ENCODE measurements at places on chromosomes 2 and 18.

DNA sequence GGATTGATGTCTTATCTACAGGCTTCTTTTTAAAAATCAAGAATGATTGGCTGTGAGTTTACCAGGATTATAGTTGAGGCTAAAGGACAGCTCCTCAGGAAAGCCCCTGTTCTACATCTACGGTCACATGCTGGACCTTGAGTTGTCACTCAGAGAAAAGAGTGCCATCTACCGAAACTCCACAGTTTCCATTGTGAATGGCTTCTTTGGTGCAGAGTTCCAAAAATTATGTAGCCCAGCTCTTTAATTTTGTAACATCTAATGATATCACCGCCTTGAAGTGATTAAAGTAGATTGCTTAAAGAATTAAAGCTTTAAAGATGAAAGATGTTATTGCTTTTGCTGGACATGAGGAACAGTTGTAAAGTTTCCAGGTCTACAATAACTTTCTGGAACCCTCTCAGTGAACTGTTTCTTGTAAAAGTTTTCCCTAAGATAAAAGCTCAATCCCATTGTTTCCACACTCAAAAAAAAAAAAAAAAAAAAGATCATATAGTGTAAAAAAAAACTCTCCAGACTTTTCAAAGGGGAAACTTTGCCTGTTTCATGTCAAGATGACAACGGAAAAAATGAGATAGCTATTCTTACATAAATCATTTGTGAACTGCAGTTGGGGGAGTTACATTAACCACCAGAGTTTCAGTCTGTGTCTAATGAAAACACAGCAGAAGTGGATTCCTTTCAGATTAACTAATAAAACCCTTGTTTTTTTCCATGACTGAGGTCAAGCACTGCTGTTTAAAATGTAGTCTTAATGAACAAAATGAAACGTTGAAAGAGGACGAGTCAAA lies 4.3 kb downstream of the COL3A1 start:
- peak; percentile 91 for DNase-seq

DNA sequence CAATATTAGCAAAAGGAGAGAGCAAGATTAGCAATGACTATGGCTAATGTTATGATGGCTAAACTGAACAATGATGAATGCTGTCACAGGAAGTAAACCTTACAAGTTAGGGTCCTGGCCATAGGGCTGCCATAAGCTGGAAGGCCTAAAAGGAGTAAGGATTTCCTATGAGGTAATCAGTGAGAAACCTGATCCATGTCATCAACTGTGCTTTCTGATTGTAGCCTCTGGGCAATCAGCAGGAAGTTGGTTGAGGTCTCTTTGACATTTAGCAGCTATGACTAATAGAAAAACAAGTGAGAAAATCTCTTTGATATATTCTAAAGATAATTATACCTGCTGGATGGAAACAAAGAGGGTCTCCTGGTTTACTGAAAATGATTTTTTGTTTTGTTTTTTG lies 193.0 kb downstream of the RAB3GAP1 start:
- DNase-seq: peak; percentile 11

- peak; percentile 34 for DNase-seq
These were observed 279.3 kb downstream of the CDH20 start for GRCh38 chr18:61612517-61612916.

GRCh38 chr18:37571266-37571665 lies 5.7 kb upstream of the CELF4 start:
- no peak for DNase-seq

- no peak for DNase-seq
These were observed 213.5 kb downstream of the FSIP2 start for GRCh38 chr2:185952100-185952499.

GRCh38 chr2:208097313-208097712 lies 27.0 kb downstream of the CRYGD start:
- no peak for DNase-seq

DNA sequence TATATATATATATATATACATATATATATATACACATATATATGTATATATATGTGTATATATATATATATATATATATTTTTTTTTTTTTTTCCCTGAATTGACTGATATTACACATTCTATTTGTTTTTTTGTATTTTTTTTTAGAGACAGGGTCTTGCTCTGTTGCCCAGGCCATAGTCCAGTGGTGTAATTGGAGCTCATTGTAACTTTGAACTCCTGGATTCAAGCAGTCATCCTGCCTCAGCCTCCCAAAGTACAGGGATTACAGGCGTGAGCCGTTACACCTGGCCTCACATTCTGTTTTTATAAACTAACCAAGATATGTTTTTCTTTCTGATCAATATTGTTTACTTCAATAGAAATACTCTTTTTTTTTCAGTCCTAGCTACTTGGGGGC lies 26.2 kb downstream of the NCAPH start:
- DNase-seq: no peak

- DNase-seq: no peak
These were observed 194.8 kb downstream of the LNPK start for GRCh38 chr2:175807031-175807873.

DNA sequence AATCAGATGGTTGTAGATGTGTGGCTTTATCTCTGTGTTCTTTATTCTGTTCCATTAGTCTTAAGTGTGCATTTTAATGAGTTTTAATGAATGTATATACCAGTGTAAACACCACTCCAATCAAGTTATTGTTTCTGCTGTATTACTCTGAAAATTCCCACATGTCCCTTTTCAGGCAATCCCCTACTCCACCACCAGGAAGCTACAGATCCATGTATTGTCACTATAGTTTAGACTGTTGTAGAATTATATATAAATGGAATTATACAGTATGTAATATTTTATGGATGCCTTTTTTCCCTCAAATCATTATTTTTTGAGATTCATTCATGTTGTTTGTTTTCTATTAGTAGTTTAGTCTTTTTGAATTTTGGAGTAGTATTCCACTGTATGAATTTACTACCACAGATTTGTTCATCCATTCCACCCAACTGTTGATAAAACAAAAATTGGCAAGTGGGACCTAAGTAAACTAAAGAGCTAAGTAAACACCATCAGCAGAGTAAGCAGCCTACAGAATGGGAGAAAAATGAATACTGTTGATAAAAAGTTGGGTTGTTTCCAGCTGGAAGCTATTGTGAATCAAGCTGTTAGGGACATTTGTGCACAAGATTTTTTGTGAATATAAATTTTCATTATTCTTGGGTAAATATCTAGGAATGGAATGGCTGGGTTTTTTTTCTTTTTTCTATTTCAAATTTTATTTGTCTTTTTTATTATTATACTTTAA lies 262.0 kb downstream of the CAMKMT start:
- DNase-seq: no peak

DNA sequence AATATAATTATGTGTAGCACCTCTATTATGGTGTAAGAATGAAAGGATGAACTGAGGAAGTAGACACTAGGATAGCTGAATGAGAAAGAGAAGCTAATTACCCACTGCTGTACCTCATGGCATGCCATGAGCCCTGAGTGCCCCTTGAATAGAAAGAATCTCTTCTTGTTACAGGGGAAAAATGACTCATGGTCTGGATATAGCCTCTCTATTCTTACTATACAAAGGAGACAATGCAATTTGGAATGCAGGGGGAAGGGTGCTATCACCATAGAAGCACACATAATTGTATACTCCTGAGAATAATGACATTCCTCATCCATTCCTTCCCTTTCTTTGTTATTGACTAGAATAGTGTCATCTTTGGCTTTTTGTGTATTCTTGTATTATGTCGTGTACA lies 385.2 kb downstream of the CDH7 start:
- no peak for DNase-seq

GRCh38 chr2:8574196-8575037 lies 107.4 kb upstream of the ID2 start:
- no peak for DNase-seq

- no peak for DNase-seq
These were observed 38.8 kb downstream of the CENPO start for GRCh38 chr2:24832073-24832461.

- DNase-seq: peak; percentile 85
These were observed 244.1 kb downstream of the NCKAP5 start for GRCh38 chr2:133324150-133324561.

- DNase-seq: peak; percentile 98
These were observed 43.4 kb downstream of the MYL12B start for GRCh38 chr18:3305354-3305762.

DNA sequence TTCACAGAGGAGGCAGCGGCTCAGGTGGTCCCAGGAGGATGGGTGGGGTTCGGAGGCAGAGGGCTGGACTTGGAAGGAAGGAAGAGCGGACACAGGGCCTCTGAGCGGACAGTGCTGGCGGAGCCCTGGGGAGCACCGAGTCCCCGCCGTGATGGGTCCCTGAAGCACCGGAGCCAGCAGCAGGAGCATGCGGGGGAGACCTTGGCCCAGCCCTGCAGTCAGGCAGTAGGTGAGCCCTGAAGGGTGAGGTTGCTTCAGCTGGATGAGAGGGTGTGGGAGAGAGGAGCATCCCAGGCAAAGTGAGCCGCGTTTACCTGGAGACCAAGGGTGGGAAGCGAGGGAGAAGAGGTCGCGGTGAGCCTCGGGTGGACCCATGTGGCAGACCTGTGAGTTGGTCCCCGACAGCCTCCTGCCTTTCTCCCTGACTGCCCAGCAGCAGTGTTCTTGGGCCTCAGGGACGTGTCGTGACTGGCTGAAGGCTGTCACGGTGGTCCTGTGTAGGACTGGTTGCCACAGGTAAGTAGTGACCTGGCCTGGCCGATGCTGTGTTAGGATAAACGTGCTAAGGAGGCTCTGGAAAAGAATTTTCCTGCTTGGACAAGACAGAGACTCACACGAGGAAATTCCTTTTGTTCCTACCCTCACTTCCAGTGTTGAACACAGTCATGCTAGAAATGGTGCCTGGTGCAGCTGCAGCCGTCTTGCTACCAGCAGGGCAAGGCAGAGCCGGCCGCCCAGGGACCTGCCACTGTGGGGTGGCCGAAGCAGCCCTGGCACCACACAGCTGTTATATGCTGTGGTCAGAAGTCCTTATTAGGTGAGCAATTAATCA lies 73.0 kb downstream of the RRM2 start:
- DNase-seq: no peak

DNA sequence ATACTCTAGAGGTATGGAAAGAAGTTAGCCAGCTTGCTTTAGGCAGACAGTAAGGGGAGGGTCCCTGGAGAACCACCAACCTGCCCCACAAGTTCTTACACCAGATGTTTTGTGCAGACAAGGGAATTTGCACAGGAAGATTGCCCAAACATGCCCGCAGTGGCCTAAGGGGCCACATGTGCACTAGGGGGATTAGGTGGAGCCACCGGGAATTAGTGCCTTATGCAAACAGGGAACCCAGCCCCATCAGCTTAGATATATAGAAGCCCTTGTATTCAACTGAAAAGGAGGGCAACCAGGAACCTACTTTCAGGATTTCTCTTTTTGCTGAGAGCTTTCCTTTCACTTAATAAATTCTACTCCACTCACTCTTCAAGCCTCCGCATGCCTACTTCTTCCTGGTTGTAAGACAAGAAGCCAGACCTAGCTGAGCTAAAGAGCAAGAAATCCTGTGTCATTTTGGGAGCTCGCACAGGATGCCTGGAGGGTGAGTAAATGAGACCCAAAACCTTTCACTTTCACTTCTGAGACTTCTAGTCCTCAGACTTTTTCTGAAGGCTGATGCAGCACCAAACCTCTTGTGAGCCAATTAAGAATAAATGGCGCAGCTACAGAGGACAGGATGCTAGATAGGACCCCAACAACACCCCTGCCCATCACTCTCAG lies 146.3 kb downstream of the GCA start:
- no peak for DNase-seq

All from cardiac fibroblast (primary cell).